ENCODE measurements at places on chromosomes 13 and 19.
A peak's percentile ranks its signal among the peaks of the same experiment; 100 is the strongest.

DNA sequence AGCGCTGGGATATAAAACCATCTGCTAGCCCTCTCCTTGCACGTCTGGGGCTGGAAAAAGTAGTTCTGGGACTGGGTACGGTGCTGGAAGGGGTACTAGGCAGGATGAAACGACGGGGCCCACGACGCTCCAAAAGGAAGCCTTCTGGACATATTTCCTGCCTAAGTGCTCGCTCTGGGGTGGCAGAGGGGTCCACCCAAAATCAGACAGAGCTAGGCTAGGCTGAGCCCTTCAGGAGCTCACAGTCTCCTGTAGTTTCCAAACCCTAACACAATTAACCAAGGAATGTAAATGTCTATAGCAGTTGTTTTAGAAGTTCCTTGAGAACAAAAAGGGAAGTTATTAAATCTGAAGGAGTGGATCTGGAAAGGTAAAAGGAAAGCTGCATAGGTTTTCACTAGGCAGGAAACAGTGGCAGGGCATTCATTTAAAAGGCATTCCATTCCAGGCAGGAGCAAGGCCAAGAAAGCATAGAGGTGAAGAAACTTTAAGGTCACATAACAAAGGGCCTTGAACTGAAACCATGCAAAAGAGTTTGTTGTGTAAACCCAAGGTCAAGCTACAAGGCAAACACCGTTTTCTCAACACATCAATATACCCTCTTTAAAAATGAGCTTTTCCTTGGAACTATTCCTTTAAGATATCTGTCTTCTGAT, 634 bp upstream of the DIAPH3 start:
- no peak for DNase-seq

DNA sequence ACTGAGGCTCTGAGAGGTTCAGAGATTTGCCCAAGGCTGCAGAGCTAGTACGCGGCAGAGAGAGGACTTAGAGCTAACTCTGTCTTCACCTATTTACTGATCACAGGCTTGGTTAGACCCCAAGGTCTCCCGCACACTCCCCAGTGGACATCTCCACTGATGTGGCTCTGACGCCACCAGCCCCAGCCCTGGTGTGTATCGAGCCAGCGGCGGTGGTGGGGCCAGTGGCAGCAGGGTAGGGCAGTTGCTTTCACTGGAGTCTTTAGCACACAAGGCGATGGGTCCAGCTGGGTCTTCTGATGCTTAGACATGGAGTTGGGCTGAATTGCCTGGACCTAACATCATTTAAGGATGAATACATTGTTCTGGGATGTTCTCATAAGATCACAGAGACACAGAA, 85.4 kb downstream of the ANKRD10 start:
- DNase-seq, result no peak

DNA sequence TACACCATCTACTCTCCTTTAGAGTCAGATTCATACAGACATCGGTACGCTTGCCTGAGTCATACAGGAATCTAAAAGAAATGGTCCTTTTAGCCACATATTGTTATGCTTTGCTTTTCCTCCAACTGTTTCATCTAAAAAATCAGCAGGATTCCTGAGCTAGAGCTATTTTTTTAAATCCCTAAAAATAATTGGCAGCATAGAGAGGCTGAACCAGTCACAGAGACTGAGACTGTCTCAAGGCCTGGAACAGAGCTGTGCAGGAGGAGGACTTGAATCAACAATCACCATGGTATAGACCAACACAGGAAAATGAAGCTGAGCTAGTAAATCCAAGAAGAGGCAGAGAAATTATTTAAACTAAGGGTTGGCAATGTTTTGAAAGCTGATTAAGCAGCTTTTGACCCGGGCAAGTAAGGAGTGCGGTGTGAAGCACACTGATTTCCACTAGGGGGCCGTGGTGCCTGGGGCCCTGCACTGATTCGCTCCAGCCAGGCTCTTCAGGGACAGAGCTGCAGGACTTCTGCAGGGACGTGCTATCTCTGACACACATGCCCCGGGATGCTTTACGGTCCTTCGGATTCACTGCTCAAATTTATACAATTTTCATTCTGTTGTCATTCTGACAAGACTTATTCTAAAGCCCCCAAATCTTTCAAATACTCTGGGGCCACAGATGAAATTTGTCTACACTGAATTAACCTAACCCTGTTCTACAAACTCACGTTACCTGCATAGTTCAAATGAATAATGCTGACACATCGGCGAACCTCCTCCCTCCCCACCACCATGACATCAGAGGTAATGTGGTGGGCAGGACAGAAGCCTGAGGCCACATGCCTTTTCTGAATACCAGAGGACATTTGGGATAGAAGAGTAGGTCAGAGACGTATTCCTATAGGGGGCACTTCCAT, 87.6 kb upstream of the SLC15A1 start:
- DNase-seq, result peak; percentile 43

DNA sequence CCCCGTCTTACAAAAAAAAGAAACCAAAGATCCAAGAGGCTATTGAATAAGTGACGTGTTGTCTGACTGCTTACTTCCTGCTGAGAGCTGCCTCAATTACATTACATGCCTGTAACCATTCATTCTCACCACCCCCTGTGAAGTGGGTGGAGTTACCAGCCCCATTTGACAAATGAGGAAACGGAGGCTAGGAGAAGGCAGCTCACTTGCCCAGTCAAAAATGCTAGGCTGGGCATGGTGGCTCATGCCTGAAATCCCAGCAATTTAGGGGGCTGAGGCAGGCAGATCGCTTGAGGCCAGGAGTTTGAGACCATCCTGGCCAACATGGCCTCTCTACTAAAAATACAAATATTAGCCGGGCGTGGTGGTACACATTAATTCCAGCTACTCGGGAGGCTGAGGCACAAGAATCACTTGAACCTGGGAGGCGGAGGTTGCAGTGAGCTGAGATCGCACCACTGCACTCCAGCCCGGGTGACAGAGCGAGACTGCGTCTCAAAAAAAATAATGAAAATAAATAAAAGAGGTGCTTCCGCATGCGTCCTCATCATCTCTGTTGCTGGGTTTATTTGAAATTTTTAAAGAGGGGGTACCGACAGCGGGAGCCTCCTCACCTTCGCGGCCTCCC, 499 bp downstream of the LSM7 start:
- peak; percentile 86 for DNase-seq

GRCh38 chr13:30551189-30551588, 66.5 kb upstream of the USPL1 start:
- peak; percentile 31 for DNase-seq

- DNase-seq, result no peak
Measured at GRCh38 chr13:69243366-69243765, 864.3 kb upstream of the ATXN8OS start.

DNA sequence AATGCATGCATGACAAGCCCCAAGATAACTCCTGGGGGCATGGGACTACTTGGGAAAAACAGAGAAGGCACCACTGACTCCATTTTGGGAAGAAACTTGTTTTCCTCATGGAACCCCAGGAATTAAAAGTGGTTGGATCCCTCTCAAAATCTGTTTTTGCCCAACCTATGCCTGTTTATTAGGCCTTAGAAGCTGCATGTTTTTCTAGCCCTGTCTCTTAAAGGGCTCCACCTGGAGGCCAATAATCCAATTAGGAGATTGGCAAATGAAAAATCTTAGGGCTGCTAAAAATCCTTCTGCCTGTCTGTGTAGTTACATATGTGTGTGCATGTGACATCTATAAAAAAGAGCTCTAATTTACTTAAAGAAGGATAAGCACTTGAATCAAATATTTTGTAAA, 26.9 kb downstream of the MED4 start:
- DNase-seq, result no peak

DNA sequence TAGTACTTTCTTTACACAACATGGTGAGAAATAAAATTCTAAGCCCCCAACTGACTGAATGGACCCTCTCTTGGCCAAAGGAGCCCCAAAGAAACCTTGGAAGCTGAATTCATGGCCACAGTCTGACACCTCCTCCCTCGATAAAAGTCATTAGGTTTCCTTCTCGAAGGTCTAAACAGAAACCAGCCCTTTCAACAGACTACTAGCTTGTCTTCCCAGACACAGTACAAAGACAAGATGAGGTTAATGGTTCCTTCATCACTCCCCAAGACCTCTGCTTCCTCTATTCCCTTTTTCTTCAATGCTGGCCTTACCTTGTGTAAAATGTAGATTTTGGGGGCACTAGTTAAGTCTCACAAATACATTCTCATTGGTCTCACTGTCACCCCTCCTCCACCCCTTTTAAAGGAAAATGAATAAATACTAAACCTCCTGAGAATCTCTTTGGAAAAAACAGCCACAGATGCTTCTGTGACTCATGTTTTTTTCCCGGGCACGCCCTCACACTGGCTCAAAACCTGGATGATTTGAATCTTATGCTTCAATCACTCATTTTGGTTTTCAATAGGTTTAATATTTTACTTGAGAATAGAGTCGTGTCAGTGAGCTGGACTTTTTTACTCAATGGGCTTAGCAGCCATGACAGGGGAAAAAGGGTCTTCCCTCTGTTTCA, 65.8 kb upstream of the MED4 start:
- peak; percentile 43 for DNase-seq

- DNase-seq, result no peak
Measured at GRCh38 chr13:93875547-93875946, 603.9 kb downstream of the DCT start.

DNA sequence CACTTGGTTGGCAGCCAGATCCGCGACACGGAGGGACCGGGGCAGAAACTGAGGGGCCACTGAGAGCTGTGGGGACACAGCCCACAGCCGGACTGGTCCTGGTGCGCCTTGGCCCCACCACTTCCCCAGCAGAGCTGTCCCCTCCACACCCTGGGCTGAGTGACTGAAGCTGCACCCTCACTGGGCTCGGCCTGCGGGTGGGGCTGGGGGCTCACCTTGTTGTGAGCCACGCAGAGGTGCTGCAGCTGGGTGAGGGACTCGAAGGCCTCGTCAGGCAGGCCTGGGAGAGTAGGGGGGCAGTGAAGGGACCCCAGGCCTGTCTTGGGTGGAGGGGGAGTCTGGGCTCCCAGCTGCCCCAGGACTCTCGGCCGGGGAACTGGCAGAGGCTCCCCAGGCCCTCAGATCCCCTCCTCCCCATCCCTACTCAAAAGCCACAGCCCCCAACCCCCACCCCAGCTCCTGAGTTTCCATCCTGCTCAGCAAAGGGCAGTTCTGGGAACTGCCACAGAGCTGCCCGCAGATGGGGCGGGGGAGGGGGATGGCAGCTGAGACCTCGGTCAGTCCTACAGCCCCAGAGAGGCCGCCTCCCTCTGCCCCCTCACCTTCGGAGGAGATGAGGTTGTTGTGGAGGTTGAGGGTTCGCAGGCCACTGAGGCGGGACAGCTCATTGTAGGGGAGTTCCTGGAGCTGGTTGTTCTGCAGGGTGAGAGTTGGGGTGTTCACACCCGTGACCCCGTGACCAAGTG, 2.3 kb downstream of the PODNL1 start:
- no peak for DNase-seq

DNA sequence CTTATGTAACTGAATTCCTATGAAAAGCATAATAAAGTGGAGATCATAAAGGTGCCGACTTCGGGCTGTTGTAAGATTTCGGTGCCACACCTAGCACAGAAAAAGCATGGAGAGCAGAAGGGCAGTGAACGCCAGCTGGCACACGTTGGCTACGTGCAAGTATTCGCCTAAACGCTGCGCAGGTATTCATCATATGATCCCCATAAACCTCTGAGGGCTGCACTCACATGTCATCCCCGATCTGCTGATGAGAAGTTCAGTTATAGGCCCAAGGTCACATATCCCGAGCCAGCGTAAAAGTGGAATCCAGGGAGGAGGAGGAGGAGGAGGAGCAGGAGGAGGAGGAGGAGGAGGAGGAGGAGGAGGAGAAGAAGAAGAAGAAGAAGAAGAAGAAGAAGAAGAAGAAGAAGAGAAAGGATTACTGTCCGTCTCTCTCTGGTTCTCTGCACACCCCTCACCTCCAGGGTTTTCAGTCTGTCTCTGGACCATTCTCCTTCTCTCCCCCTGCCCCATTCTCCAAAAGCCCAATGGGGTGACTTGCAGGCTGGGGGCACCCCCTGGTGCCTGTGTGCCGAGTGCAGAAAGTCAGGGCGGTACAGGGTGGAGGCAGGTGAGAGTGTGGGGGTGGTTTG, 18.6 kb upstream of the CYP2S1 start:
- DNase-seq, result peak; percentile 61

DNA sequence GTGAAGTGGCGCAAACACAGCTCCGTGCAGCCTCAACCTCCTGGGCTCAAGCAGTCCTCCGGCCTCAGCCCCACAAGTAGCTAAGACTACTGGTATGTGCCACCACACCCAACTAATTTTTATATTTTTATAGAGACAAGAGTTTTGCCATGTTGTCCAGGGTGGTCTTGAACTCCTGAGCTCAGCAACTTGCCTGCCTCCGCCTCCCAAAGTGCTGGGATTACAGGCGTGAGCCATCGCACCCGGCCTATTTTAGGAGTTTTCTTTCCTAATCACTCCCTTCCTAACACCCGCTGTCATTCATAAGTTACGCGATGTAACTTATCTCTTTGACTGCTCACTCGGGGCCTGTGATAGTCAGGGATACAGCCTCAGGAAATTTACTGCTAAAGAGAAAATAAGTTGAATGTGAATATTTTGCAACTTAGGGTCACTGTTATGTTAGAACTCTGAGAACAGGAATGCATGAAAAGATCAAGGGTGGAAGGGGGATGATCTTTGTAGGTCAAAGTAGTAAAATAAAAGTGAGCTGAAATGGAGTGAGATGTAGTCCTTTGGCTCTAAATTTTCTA, 140.3 kb downstream of the DCT start:
- no peak for DNase-seq

DNA sequence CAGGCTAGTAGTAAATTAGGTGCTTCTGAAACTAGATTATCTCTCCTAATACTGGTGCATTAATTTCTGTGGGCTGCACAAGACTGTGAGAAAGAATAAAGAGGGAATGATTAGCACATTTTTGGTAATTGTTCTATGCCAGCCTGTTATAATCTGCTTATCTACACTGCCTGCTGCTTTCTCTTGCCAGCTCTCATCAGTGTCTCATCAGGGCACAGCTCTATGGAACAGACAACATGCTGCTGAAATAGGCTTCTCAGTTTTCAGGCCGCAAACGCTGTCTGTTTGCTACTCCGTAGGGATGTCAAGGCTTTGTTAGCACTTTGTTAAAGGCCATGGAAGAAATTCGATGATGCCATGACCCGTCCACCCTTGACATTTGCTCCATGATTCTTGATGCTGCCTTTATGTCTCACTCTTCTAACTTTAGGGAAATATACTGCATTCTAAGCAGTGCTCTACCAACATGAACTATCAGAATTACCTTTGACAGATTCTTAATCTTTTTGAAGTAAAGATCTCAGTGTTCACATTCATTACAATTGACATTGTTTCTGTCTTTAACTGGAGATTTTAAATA, 84.0 kb upstream of the PRR20A start:
- no peak for DNase-seq

GRCh38 chr19:46950526-46951170, 69.0 kb upstream of the NPAS1 start:
- DNase-seq, result peak; percentile 8

- DNase-seq, result no peak
Measured at GRCh38 chr13:50275392-50276063, 260.3 kb downstream of the KCNRG start.

DNA sequence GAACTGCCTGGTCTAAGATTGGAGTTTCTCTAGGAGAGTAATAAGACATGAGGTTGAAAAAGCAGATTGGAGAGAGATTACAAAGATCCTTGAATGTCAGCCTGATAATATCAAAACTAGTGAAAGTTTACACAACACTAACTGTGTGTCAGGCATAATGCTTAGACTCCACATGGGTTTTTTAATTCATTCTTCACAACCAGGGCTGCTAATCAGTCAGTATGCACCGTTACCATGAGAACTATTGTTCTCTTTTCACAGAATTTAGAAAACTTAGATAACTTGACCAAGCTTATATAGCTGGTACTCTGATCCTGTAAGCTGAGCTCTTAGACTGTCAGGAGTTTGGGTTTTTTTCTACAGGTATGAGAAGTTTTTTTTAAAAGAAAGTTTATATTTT, 46.6 kb upstream of the TSC22D1 start:
- no peak for DNase-seq

- DNase-seq, result no peak
Measured at GRCh38 chr19:30516111-30516510, 143.9 kb downstream of the ZNF536 start.
